ENCODE measurements at places on chromosomes 4 and X.
A peak's percentile ranks its signal among the peaks of the same experiment; 100 is the strongest.

- DNase-seq, result no peak
Measured at GRCh38 chr4:74638001-74638400, 156.3 kb downstream of the BTC start.

DNA sequence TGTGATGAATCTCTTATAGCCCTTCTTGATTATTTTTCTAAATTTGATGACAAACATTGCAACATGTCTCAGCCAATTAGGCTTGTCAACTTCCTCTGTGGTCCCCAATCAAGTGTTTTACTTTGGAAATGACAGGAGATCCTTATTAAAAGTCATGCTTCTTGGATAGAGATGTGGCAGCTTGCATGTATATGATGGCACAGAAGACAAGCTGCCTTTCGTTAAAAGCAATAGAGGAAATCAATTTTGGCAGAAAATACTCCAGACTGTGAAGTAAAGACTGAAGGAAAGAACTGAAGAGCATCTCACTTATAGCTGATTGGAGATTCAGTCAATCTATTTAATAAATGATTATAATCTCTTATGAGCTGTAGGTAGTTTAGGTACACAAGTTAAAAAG is 419.6 kb downstream of the PCDH7 start:
- DNase-seq, result no peak

GRCh38 chrX:68937581-68937980 is 108.8 kb downstream of the EFNB1 start:
- no peak for DNase-seq

DNA sequence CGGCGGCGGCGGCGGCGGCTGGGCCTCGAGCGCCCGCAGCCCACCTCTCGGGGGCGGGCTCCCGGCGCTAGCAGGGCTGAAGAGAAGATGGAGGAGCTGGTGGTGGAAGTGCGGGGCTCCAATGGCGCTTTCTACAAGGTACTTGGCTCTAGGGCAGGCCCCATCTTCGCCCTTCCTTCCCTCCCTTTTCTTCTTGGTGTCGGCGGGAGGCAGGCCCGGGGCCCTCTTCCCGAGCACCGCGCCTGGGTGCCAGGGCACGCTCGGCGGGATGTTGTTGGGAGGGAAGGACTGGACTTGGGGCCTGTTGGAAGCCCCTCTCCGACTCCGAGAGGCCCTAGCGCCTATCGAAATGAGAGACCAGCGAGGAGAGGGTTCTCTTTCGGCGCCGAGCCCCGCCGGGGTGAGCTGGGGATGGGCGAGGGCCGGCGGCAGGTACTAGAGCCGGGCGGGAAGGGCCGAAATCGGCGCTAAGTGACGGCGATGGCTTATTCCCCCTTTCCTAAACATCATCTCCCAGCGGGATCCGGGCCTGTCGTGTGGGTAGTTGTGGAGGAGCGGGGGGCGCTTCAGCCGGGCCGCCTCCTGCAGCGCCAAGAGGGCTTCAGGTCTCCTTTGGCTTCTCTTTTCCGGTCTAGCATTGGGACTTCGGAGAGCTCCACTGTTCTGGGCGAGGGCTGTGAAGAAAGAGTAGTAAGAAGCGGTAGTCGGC is 528 bp downstream of the FMR1 start:
- peak; percentile 54 for DNase-seq

GRCh38 chr4:158835226-158836001 is 66.6 kb downstream of the FNIP2 start:
- no peak for DNase-seq

GRCh38 chr4:14095831-14096230 is 468.3 kb upstream of the BOD1L1 start:
- DNase-seq, result no peak

DNA sequence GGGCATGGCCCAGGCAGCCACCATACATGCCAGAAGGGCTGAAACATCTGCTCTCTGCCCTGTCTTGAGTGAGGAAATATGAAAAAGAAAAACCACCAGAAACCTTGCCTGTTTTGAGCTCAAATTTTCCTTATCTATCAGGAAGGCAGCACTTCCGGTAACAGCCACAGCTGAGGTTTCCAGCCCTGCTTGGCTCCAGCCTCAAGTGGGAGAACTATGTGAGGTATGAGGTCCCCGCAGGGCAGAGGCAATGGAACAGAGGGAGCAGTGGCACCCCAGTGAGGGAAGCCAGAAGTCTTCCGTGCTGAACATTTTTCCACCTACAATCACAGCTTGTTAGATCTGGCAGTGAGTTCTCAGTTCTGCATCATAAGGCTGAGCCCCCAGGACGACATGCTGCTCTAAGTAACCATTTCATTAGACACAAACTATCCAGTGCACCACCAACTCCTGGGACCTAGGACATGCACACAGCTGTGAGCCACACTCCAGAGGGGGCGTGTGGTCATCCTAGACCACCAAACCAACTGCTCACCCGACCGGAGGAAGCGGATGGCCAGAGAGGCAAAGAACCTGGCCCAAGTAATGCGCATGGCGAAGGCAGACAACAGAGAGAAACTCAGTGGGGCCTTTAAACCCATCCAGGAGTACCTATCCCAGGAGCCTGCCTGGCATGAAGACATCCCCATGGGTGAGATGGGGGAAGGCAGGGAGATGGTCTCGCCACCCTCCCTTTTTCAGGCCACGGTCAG is 22.6 kb downstream of the WDR1 start:
- peak; percentile 91 for DNase-seq

- DNase-seq, result no peak
Measured at GRCh38 chr4:144223661-144224060, 83.1 kb upstream of the GYPA start.

- DNase-seq, result no peak
Measured at GRCh38 chrX:117895418-117895817, 221.2 kb downstream of the KLHL13 start.

- DNase-seq, result peak; percentile 58
Measured at GRCh38 chrX:55758033-55758432, 40.5 kb downstream of the RRAGB start.

DNA sequence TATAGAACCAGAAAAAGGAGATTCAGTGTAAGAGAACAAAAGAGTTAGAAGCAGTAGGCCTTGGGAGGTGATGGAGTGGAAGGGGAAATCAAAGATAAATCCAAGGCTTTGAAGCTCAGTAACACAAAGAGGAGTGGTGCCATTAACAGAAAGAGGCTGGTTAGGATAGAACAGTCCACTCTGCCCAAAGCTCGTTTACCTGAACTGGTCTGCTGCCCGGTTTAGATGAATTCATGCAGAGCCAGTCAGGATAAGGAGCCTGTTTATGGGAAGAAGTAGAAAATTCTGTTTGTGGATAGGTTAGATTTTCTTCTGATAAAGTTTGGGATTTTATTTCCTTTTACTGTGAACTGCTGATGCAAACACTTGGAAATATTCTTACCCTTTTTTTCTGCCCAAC is 80.6 kb downstream of the HMGB2 start:
- no peak for DNase-seq

GRCh38 chrX:76977452-76977851 is 469.7 kb upstream of the FGF16 start:
- DNase-seq, result no peak

DNA sequence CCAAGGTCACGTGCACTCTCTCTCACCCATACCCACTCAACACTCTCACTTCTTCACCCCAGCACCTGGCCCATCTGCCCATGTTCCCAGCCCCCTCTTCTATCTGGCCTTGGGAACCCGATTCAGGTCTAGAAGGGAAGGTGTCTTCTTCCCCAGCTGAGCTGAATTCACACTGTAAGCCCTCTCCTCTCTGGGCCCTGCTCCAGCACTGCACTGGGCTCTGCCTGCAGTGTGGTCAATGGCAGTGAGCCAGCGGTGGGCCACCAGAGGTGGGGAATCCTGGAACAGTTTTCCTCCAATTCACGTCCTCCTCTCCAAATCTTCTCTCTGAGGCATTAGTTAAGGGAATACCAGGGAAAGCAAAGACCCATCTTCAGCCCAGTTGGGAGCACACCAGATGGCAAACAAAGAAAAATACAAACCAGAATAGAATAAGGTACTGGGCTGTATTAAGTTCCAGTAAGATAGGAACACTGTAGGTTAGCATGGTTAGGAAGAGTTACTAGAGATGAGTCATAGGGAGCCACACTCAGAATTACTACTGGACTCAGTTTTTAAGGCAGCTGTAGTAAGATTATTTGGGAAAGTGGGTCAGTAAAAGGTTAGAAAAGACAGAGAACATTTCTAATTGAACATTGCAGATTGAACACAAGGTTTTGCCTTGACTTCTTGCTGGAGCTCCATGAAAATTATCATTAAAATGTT is 5.0 kb downstream of the AWAT2 start:
- DNase-seq, result peak; percentile 10

- no peak for DNase-seq
Measured at GRCh38 chr4:6162885-6163284, 37.5 kb downstream of the JAKMIP1 start.

- DNase-seq, result no peak
Measured at GRCh38 chr4:91830681-91831395, 472.9 kb upstream of the GRID2 start.

GRCh38 chr4:31422006-31422405 is 701.8 kb downstream of the PCDH7 start:
- DNase-seq, result no peak

DNA sequence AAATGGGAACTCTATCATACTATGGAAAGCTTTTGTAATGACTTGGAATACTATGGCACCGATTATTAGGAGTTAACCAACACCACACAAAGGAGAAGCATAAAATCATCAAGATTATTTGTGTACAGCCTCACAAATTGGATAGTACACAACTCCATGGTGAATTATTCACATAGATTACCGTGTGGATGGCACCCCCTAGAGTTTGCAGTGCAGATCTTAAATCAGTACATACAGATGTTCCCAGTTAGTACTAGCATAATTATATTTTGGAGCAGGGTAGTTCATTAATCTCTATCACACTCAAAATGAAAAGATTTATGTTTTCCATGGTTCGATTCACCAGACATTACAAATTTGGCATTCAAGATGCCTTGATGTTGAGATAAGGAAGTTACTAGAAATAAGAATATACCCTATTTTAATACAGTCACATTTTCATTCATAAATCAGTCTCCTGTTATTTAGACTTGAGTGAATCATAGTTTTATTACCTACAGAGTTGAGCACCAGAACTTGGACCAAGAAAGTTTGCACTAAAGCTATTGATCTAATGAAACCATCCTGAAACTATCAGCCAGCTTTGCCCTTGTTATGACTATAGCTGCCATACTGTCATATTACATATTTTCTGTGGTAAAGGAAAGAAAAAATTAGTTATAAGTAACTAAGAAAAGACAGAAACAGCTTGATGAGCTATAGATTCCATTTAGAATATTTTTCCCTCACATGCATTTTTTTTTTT is 531.8 kb downstream of the GLUD2 start:
- peak; percentile 12 for DNase-seq

- DNase-seq, result no peak
Measured at GRCh38 chrX:112784692-112785091, 55.9 kb downstream of the AMOT start.

DNA sequence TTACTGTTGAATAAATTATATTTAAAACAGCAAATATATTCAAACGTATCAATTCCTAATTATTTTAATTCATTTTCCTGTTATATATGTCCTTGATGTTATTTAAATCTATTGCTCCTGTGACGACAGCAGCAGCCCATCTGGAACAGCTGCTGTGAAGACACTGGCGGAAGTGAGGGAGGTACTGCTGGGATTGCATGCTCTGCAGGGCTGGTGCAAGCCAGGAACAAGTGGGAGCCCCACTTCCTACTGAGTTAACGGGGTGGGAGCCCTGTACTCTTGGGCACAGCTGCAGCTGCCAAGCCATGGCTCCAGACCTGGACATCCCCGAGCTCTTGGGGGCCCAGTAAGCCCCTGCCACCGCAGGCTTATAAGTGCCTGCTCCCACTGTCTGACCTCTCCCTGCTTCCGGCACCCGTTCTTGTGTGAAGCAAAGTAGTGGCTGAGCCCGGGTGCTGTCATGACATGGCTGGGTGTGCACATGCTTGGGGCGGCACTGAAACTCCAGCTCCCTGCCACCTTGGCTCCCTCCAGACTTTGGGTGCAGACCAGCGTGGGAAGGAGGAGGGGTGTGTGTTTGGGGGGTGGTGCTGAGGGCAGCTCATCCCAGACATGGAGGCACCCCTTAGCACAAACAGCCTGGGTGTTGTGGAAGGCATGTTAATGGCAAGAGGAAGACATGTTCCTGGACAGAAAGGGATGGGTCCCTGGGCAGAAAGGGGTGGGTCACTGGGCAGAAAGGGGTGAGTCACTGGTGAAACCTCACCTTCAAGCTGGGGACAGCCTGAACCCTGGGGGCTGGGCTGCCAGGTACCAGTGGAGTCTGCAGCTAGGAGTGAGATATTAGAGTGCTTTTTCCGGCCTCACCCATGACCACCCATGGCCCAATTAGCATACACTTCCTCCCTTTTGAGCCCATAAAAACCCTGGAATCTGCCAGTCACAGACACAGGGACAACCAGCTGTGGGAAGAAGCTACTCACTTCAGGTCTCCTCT is 1981.3 kb upstream of the IGFBP7 start:
- no peak for DNase-seq

GRCh38 chrX:104921584-104922205 is 298.8 kb downstream of the TEX13A start:
- DNase-seq, result no peak

- no peak for DNase-seq
Measured at GRCh38 chr4:147651563-147651962, 32.4 kb downstream of the PRMT9 start.

DNA sequence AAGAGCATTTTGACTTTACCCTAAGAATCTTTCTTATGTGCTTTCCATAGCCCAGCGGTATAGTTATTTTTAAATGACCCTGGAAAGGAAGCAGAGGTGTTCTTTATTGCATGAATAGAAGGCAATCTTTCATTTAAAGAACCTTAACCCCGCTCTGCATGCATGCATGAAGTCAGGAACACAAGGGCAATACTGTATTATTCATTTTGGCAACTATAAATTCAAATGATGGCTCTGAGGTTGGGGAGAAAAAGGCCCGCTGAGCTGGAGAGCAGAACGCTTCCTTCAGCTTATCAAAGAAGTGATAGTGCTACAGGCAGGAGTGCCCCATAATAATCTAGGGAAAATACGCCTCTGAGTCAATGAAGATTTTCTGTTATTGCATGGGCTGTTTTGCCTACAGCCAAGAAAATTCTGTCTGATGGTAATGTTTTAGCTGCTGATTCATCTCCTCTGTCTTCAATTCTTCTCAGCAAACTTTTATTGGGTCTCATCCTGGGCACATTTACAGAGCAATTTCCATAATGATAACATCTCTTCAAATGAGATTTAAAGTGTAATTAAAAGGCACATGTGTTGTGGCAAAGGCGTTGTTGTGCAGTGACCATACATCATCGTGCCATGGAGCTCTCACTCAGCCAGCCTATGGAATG is 452.2 kb upstream of the FTHL17 start:
- no peak for DNase-seq

DNA sequence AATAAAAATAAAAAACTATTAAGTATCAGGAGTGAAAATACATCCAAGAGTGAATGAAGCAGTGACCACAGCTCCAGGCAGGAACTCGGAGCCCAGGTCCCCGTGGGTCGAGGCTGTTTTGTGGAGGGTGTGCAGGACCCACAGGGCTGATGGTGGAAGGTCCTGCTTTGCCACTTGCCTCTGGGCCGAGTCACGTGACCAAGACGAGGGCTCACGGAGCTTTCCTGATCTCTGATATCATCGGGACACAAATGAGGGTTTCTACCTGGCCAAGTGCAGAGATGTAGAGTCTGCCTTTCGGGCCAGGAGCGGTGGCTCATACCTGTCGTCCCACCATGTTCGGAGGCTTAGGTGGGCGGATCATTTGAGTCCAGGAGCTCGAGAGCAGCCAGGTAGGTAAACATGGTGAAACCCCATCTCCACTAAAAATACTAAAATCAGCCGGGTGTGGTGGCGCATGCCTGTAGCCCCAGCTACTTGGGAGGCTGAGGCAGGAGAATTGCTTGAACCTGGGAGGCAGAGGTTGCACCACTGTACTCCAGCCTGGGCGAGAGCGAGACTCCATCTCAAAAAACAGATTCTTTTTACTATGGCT is 7.2 kb downstream of the SLC25A6 start:
- no peak for DNase-seq
